ENCODE measurements at places on chromosomes 13 and 19.

DNA sequence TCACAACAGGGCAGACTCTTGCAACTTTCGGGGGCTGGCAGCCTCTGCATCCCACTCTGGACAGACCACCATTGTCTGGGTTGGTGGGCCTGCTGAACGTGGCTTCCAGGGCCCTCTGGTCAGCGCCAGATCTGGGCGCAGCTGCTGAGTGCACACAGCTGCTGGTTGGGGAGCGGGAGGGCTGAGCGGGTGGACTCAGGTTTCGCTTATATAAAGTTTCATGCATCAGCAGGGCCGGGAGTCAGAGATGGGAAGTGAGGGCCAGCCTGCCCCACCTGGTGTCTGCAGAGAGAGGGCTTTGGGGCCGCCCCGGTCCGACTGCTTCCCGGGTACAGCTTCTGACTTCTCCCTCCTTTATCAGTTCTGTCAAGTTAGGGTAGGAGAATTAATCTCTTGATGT lies 6.9 kb downstream of the ARHGEF7 start:
- DNase-seq: no peak

DNA sequence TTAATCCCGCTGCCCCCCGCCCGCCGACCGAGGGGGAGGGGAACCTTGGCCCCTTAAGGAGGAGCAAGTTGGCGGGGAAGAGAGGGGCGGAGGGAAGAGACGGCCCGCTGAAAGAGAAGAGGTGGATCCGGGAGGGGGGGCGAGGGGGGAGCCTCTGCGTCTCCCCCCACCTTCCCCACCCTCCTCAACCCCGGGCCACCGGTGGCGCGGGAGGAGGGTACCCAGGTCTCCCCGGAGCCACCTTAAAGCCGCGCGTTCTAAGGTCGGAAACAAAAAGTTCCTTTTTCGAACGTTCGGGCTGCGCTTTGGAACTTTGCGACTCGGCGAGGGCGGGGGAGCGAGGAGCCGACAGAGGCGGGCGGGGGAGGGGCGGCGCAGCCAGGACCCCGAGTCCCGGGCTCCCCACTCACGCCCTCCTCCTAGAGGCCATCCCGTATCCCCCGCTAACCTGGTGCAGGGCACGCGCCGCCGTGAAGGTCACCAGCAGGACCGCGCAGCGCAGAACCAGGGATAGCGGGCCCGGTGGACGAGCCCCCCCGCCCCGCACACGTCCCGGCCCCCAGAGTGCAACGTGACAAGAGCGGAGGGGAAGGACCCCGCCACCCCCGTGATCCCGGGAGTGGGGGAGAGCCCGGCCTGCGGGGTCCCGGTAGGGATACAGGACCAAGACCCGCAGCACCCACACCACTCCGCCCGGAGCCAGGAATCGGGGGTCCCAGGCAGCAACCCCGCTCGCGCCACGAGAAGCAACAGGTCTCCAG lies 659 bp downstream of the ERF start:
- peak; percentile 76 for DNase-seq

GRCh38 chr13:82076496-82076895 lies 1735.6 kb upstream of the SPRY2 start:
- no peak for DNase-seq

- DNase-seq: peak; percentile 19
Measured at GRCh38 chr19:7516333-7516732, 430 bp downstream of the ZNF358 start.

GRCh38 chr13:88196106-88196505 lies 524.9 kb downstream of the SLITRK5 start:
- no peak for DNase-seq

DNA sequence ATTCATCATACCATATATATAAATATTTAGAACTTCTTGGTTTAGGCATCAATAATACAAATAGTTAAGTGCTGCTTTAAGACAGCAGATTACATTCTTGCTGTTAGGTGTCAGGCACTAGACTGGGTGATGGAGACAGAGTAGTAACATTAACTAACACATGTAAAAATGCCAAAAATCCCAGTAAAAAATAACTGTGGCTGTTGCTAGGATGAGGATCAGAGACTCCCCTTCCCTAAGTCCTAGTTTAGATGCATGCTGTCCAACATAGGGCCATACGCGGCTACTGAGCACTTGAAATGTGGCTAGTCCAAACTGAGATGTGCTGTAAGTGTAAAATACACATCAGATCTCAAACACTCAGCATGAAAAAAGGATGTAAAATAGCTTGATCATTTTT lies 94.7 kb downstream of the CDADC1 start:
- peak; percentile 43 for DNase-seq

DNA sequence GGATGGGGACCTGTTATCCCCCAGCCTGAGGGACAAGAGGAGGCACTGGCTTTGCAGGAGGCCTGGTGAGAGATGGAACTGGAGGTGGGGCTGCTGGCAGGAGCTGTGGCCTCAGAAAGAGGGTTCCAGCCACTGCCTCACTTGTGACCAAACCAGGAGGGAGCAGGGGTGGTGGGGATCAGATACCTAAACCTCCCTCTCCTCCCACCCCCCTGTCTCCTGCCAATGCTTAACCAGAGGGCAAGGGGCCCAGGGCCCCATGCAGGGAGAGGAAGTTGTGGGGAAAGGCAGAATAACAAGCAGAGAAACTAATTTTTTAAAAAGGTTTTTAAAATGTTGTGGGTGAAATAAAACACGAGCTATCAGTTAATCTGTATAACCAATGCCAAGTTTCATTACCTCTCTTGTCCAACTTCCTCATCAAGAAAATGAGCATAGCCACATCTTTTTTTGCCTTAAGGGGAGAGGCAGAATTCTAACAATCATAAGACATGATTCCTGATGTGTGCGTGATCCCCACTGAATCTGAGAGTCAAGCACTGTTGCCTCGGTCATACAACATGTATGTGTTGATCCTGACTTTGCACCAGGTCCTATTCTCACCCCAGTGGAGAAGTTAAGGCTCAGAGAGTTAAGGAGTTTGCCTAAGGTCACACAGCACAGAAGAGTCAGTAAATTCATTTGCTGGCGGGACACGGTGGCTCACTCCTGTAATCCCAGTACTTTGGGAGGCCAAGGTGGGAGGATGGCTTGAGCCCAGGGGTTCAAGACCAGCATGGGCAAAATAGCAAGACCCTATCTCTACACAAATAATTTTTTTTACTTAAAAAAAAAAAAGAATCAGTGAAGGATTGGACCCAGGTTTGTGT lies 12.9 kb downstream of the FXYD5 start:
- DNase-seq: no peak

Measured in astrocyte of the hippocampus (primary cell).